ENCODE measurements at places on chromosomes 12 and 14.

DNA sequence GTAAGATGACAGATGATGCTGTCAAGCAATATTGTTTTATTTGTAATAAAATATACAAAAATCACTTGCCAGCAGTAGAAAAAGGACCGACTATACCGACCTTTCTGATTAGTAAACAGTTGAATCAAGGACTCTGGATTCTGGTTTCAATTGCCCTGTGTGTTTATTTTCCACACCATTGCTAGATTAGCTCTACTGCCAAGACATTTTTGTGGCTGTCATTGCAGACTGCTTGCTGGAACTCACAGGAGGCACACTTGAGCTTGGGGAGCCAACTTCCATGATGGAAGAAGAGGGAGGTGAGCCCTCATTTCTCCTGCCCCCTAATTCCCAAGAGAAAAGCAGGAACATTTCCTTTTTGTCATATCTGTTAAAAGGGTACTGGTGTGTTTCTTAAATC, 51.3 kb downstream of the MAPKAPK5 start:
- no peak for DNase-seq

GRCh38 chr12:53738406-53739213, 11.4 kb upstream of the CALCOCO1 start:
- no peak for DNase-seq

- peak; percentile 39 for DNase-seq
Observed at GRCh38 chr12:115941362-115941761, 336.1 kb downstream of the MED13L start.

GRCh38 chr12:1796515-1797010, 23.8 kb upstream of the LRTM2 start:
- DNase-seq = no peak

DNA sequence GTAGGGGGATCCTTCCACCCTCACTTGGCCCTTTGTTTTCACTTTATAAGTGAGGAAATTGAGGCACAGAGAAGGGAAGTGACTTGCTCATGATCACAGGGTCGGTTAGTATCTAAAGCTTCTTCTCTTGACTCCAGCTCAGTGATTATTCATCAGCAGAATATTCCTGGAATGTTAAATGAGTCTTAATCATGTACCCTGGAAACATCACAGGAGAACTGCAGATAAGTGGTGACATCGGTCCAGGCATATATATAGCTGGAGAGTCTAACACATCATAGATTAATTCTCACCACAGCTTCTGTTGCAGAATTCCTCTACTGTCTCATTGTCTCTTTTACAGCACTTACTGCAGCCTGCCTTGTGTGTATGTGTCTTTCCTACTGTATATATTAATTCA, 69.9 kb downstream of the PAH start:
- no peak for DNase-seq

DNA sequence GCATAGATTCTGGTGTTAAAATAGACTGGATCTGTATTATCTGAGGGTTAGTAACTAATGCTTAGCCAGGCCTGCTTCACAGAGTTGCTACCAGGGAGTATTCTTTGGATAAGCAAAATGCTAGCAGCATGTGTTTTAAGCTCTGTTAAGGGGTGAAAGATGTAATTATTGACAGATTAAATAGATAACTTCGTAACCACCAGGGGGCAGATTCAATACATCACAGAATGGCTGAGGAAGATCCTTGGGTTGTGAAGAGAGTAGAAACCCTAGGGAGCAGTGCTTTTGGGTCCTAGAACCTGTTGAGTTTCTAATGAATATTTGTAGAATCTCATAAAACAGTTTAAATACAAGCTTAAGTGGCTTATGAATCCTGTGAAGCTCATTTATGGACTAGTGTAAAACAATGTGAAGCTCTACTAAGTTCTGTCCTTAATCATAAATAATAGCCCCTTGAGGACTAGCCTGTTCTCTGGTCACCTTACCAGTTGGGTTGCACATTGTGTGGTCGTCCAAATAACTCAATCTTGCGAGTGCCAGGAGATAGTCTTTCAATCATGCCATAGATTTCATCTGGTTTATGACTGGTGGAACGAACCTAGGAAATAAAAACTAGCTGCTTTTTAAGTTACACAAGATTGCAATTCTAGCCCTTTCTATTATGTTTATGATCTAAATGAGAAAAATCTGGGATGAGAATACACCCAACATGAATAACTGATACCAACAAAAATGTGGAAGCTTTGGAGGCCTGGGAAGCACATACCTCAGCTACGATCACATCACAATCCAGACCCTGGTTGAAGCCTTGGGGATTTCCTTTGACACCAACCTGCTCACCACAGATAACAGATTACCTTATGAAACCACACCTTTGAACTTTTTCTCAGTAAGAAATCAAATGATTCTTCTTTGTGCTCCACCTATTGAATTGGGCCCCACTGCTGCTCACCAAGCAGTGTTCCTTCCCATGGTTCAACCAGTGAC, 12.3 kb downstream of the METTL3 start:
- DNase-seq = peak; percentile 46

- DNase-seq = no peak
Observed at GRCh38 chr14:101476916-101477553, 84.3 kb upstream of the DIO3 start.

DNA sequence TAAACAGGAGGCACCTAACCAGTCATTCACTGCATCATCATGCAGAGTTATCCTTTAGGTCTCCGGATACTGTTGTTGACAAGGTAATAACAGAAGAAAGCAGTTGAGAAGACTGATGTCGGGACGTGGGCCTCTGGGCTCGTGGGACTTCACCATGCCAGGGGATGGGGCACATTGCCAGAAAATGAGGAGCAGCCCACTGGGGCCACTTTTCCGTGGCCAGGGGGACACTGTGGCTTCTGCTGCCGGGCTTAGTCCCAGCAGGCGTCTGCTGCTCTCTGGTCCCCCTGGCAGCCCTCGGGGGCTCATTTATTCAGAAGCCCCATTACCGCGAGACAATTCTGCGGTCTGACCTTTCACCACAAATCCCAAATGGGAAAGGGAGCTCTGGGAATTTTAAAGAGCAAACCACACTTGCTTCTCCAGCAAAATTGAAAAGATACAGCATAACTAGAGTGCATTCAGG, 201.2 kb downstream of the DAD1 start:
- DNase-seq = peak; percentile 60

DNA sequence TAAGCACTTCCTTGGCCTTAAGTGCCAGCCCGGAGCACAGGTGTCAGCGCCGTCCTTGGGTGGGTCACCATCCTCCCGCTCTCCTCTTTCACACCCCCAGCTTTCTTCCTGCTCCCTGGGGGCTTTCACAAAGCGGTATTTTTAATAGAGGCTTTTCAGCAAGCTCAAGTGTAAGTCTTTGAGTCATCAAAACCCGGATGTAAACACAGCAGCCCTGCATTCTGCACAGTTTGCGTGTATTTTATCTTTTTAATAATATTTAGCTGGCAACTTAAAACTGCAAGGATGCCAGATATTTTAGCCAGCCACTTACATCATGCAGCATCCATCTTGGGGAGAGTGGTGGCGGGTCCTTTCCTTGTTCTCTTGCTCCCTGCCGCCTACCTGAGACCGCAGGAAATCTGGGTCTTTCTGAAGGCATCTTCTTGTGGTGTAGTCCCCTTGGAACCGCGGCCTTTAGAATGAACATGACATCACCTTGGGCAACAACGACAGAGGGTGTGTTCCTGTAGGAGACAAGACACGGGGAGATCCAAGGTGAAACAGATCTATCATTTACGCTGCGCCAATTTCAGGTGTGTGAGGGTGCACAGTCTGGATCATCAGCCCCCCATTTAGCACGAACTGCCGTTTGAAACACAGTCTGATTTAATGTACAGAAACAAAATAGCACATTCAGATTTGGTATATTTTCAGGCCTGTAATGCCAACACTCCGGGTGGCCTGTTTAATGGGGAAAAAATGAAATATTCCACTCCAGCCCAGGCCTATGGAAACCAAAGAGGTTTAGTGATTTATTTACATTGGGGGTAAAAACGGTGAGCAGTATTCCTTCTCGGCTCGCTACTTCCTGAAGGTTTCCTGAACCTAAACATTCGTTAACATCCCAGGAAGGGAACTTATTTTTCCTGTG, 12.5 kb upstream of the IRF2BPL start:
- DNase-seq = peak; percentile 88

DNA sequence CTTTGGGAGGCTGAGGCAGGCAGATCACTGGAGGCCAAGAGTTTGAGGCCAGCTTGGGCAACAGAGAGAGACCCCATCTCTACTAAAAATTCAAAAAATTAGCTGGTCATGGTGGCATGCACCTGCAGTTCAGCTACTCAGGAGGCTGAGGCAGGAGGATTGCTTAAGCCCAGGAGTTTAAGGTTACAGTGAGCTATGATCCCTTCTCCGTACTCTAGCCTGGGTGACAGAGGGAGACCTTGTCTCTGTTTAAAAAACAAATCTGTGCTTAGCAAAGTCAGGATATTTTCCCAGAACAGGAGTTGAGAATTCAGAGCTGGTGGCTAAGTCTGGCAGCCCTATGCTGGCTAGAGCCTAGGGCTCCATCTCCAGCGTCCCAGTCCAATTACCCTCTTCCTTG, 142.9 kb upstream of the PZP start:
- DNase-seq = no peak

GRCh38 chr14:101444116-101444515, 117.2 kb upstream of the DIO3 start:
- DNase-seq = peak; percentile 87

GRCh38 chr14:64703395-64704142, 655 bp upstream of the PLEKHG3 start:
- no peak for DNase-seq

GRCh38 chr12:6332459-6332858, 9.4 kb downstream of the TNFRSF1A start:
- peak; percentile 93 for DNase-seq

DNA sequence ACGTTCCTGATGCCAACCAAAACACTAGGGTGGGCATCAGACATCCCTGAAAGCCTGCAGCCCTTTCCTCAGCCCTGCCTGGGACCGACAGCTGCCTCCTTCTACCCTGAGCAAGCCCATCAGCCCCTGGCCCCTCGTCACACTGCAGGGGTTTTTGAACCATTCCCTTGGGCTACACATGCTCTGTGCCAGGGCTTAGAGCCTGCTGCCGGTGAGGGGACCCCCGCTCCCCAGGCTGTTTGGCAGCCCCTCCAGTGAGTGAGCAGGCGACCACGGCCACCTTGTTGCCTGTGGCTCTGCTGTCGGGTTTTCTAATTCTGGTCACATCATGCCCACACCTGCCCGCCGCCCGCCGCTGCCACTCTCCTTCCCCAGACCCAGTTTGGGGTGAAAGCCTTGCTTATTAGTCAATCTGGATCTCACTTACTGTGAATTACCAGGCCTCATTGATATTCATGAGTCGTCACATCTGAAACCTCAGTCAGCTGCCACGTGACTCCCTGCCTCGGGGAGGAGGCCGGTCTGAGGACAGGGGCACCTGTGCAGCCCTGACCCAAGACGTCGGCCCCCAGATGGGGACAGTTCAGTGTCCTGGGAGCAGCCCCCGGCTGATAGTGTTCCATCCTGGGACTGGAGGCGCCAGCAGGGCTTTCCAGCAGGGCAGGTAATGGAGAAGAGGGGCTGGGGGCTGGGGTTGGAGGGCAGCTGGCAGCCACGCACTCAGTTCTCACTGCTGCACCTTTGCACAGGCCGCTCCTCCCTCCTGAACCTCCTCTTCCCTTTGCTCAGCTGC, 163.0 kb downstream of the RBM19 start:
- no peak for DNase-seq

DNA sequence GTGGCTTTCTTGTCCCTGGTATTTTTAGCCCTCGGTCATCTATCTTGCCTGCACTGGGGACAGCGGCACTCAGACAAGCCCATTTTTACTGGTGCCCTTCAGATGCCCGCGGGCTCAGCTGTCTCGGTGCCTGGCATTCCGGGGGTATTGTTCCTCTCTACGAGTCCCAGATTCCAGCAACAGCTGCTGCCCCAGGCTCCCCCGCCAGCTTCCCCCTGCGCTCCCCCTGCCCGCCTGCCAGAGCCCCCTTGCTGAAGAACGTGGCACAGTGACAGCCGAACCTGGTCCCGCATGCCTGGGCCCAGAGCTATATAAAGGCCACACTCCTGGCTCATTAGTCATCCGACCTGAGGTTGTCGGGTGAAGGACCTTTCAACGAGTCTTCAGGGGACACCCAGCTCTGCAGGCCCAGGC, 10.9 kb upstream of the MYL2 start:
- no peak for DNase-seq

DNA sequence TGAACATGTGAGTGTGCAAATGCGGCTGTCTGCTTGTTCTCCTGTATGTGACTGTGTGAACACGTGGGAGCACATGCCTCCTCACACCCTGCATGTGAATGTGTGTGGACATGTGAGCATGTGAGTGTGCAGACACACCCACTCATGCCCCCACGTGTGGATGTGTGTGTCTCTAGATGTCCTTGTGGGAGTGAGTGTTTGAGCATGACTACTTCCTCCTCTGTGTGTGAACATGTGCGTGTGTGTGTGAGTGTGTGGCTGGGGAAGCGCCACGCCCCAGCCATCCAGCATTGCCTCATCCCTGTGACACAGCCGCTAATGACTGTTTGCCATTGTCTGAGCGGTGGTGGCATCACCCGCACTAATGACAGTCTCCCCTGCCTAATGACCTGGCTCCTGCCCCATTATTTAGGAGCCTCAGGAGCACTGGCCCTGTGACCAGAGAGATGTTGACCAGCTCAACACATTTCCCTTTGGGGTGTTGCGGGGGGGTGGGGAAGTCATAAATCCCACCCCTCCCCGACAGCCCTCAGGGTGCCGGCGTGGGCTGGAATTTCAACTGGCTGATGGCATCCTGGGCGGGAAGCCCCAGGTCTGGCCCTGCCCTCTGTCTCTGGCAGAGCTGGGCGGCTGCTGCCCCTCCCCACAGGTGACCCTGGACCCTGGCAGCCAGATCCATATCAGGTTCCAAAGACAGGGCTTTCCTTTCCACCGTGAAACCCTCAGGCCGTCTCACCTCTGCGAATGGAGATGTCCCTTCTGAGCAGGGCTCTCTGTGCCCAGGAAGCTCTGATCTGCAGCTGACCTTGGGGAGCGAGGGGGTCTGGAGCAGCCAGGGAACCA, 11.5 kb upstream of the KRT80 start:
- DNase-seq = peak; percentile 79

DNA sequence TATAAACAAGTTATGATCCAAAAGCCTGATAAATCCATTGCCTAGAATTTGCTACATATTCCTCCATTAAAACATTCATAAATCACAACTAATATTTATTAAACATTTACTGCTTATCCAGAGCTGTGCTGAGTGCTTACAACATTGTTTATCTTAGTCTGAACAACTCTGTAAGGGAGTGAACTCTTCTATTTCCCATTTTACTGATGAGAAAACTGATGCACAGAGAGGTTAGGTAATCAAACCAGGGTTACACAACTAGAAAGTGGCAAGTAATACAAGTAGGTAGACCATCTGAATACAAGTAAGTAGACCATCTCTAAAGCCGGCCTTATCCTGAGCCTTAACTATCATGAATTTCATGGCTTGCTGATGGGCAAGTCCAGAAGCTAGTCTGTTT, 39.5 kb downstream of the WASHC3 start:
- no peak for DNase-seq

GRCh38 chr12:5503774-5504173, 71.9 kb downstream of the NTF3 start:
- DNase-seq = no peak

Data from fibroblast of upper back skin (primary cell).